ENCODE measurements at places on chromosomes 5 and 9.

DNA sequence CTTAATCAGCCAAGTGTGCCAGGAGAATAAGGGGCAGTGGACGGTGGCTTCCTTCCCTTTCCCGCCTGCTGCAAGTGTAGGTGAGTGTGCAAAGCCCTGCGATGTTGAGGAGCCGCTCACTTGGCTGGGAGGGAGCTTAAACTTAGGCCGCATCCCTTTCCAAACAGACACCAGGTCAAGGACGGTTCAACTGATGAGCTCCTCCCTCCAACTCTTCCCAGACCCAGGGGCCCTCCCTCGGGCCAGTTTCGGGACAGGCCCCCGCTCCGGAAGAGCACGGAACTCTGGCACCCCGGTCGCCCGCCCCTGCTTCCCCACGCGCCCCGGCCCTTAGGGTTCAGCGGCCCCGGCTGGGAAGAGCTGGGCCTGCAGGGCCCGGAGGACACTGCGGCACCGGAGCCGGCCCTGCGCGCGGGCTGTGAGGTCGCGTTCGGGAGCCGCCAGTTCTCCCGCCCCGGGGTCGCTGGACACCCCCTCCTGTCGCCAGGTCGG is 481 bp downstream of the MRPL36 start:
- no peak for DNase-seq

GRCh38 chr5:115450741-115451140 is 93.8 kb downstream of the FEM1C start:
- no peak for DNase-seq

DNA sequence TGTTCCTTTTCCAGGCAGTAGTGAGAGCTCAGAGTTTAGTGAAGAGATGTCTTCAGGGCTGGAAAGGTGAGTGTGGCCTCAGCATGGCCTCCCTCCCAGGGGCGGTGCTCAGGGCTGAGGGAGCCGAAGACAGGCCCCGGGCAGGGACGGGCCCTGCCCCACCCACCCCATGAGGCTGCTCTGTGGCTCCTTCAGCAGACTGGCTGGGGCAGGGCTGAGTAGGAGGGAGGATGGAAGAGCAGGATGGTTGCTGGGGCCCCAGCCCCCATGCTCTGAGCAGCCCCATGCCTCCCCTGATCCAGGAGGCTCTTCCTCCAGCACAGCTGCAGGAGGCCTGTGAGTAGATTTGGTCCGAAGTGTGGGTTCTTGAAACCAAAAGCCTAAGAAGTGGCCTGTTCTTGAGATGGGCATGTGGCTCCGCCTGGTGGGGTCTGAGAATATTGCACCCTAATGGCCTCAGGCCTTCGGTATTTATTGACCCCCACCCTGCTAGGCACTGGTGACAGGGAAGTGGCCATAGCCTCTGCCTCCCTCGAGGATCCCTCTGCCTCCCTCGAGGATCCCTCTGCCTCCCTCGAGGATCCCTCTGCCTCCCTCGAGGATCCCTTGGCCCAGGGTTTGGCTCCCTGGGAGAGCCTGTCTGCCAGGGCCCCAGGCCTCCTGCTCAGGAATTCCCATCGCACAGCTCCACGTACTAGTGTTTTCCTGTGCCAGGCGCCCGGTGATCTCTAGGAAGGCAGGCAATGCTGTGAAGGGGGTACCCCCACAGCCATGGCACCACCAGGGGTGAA is 65.4 kb upstream of the GARNL3 start:
- peak; percentile 41 for DNase-seq

GRCh38 chr5:67206929-67207328 is 10.3 kb upstream of the CD180 start:
- peak; percentile 76 for DNase-seq

DNA sequence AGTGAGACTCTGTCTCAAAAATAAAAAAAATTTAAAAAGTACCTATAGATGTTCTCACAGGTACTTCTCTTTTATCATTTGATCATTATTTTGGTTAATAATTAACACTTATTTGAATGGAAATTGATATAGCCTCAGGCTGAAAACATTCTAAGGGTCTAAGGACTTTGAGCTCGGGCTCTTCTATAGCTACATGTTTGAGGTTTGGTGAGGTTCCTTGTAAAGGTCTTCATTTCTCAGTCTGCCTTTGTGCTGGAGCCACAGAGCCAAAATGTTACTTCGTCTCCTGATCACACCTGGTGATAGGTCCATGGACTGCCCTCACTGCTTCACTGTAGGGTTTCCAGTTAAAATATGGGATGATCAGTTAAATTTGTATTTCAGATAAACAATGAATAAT is 22.6 kb downstream of the ARHGEF37 start:
- no peak for DNase-seq

- DNase-seq = no peak
Measured at GRCh38 chr5:59367791-59368394, 525.6 kb downstream of the PDE4D start.

DNA sequence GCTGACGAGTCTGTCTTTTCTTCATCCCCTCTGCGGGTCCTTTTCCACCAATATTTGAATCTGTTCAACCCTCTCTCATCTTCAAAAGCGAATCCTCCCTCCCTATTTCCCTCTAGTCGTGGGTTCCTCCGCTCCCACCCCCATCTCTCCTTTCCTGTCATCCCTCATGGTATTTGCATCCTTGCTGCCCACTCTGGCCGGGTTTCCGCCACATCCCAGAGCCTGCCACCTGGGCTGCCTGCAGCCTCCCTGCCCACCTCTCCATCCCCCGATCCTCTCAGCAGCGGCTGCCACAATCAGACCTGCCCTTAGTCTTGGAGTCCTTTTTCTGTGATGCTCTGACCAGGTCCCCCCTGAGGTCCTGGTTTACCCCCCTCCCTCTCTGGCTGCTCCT is 44.9 kb downstream of the JADE2 start:
- DNase-seq = no peak

DNA sequence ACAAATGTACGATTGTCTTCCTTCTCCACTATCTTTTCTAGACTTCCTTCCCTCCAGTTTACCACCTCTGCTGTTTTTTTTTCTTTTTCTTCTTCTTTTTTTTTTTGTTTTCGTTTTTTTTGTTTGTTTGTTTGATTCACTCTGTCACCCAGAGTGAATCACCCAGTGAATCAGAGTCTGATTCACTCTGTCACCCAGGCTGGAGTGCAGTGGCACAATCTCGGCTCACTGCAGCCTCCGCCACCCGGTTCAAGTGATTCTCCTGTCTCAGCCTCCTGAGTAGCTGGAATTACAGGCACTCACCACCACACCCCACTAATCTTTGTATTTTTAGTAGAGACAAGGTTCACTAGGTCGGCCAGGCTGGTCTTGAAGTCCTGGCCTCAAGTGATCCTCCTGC is 375.7 kb downstream of the NTRK2 start:
- DNase-seq = no peak

GRCh38 chr9:35920051-35920620 is 10.8 kb downstream of the SPAAR start:
- DNase-seq = no peak

DNA sequence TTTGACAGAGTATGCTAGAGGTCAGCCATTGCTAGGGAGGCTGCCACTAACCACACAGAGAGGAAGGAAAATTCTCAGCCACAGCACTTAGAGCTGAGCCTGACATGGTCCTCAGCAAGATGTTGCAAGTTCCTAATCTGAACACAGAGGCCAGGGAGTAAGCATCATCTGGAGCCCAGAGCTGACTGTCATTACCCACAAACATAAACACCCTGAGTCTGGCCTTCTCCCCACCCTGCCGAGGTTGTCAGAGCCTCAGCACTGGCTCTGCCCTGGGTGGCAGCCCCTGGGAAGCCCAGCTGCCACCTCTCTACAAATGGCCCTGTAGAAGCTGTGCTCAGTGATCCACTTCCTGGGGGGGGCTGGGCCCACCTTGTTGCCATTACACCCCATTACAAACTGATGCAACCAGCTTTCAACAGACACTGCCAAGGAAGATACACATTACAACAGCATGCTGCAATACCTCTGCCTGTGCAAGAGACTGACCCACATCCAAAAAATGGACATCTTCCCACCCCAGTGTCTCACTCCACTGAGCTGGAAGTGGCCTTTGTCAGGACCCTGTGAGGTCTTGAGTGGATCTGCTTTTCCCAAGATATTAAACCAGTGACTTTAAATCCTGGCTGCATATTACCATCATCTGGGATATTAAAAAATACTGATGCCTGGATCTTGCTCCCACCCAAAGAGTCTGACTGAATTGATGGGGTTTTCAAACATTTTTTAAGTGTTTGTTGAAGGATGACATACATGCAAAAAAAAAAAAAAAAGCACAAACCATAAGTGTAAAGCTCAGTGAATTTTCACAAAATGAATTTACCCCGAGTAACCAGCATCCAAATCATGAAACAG is 33.0 kb downstream of the IRF1 start:
- DNase-seq = no peak

GRCh38 chr5:87400305-87400899 is 12.3 kb downstream of the CCNH start:
- no peak for DNase-seq

- no peak for DNase-seq
Measured at GRCh38 chr5:71737931-71738539, 19.0 kb downstream of the CARTPT start.

DNA sequence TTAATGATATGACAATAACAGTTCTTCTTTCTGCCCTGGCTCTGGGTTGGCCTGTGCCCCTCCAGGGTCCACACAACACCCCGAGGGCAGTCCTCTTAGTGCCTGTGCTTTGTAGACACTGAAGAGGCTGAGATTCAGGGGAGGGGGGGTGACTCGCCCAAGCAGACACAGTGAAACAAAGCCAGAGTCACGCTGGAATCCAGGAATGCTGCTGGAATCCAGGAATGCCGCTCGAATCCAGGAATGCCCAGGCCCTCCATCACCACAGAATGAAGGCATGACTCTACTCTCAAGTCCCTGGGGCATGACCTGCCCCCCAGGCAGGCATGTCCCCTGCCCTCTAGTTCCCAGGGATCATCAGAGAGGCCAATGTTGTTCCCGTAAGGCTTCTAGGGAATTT is 73.1 kb downstream of the LRSAM1 start:
- no peak for DNase-seq

GRCh38 chr5:91016954-91017700 is 366.0 kb downstream of the ARRDC3 start:
- DNase-seq = no peak

GRCh38 chr5:150757087-150757649 is 1.6 kb downstream of the DCTN4 start:
- no peak for DNase-seq

DNA sequence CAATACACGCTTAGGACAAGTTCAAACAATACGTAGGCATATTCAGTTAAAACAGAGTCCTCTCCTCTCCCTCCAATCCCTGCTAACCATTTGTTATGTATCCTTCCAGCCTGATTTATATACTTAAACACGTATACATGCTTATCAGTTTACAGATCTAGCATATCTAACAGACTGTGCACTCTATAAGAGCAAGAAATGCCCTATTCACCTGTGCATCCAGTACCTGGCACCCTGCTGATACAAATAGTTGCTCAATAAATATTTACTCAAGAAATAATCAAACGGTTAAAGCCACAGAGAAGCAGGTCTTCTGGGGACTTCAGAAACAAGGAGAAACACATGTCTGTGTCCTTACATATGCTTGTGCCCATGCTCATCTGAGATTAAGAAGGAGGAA is 55.9 kb downstream of the MLLT3 start:
- DNase-seq = no peak

DNA sequence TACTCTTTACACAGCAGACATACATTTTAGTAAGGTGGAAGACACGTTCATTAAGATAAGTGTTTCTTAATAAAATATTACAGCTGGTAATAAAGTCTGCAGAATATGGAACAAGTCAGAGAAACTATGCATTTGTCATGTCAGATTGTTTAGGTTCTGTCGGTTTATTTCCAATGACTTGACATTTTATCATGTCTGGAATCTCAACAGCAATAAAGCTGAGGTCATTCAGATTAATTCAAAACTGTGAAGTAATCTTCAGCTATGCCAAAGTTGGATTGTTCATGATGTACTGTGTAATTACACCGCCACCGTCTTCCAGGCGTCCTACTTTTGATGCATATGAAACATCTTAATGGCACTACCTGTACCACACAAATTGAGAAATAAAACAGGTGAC is 1032.6 kb downstream of the CDH12 start:
- DNase-seq = no peak

- no peak for DNase-seq
Measured at GRCh38 chr9:29213417-29214153, 1640.3 kb upstream of the C9orf72 start.

GRCh38 chr5:111769541-111769940 is 12.5 kb upstream of the NREP start:
- DNase-seq = no peak

DNA sequence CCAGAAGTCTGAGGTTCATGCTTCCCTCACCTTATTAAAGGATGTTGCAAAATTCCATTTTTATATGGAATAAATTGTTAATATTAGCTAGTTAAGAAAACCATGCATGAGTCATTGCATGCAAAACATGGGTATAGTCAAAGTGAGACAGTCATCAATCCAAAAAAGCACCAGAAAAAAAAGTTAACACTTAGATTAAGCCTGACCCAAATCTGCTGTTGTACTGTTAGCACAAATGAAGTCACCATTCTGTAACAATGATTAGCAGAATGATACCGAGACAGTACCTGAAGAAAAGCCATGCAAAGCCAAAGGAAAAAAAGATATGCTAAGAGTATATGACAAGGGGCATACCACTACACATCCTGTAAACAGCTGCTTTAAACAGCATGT is 49.5 kb downstream of the PKD2L2 start:
- DNase-seq = no peak

GRCh38 chr5:85906460-85906859 is 711.3 kb upstream of the COX7C start:
- no peak for DNase-seq

DNA sequence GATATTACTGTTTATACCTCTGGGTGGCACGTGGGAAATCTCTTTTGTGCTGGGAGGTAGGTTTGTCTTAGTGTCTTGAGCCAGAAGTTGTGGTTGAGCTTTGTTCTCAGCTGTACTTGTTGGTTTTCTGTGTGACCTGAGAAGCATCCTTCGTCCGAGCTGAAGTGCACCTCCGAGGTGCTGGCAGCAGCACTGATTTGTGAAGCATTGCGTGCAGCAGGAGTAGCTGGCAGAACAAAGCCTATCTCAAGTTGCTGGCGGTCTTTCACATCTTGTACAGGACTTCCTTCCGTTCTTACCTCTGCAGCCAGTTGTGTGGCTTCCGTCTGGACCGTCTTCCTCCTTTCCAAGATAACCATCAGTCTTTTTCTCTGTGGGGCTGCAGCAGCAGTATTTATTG is 4.3 kb downstream of the PRRC2B start:
- DNase-seq = peak; percentile 76

DNA sequence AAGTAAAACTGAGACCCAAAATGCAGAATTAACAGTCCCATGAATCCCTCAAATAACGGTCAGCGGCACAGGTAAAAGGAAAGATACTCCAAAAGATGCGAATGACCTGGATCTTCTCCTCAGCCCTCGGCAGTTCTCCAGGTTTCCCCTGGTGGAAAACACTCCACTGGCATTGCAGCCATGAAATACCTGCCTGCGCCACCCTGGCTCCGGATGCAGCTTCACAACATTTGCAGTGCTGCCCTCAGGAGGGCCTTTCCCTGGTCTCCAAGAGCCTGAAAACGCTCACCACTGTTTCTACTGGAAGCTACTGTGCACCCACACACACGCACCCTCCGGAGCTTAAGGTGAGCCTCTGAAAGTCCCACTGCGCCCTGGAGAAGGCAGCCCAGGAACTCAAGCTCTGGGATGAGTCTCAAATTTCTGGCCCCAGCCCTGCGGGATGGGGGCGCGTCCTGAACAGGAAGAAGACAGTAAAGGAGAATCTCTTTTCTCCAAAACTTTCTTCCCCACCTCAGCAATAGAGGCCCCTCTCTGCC is 612 bp downstream of the UGT3A2 start:
- no peak for DNase-seq

Measured in T-helper 22 cell (primary cell).